ENCODE measurements at places on chromosomes 2 and 18.

GRCh38 chr2:211128287-211128686, 571.9 kb downstream of the CPS1 start:
- no peak for DNase-seq

DNA sequence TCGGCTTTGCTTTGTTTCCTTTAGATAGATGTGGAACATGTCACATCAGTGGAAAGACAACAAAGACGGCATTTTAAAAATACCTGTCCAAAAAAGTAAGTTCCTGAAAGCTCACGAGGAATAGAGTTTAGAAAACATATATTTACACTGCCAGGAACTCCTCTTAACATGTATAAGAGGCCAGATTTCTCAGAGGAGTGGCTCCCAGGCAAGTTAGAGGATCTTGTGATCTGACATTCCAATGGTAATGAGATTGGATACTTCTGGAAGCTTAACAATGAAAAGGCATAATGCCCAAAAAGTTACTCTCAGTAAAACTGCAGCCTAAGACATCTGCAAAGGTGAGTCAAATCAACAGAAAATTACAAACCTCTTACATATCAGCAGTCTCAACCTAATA, 77.1 kb downstream of the CYRIA start:
- DNase-seq, result no peak

DNA sequence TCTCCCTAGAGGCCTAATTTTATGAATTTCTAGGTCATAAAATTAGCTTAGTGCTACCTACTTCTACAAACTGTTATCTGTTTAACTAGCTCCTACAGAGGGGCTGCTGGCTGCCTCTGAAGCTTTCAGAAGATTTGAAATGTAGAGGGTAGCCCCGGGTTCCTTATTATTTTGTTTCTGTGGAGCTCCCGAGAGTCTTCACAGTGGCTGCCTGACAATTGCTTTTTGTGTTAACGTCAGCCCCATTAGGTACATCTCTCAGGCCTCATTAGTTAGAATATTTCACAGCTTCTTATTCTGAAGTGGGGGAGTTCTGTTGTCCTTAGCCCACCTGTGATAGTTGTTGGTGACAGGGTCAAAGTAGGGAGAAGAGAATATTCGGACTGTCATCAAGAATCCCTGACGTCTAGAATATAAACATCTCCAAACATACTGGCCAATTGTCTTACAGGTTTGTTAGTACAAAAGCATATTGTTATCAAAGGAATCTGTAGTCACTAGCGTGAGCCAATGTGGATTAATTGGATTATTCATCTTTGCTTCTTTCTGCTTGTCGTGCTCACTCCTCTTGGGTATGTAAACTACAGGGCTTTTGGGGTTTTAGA, 77.5 kb downstream of the DIS3L2 start:
- no peak for DNase-seq

DNA sequence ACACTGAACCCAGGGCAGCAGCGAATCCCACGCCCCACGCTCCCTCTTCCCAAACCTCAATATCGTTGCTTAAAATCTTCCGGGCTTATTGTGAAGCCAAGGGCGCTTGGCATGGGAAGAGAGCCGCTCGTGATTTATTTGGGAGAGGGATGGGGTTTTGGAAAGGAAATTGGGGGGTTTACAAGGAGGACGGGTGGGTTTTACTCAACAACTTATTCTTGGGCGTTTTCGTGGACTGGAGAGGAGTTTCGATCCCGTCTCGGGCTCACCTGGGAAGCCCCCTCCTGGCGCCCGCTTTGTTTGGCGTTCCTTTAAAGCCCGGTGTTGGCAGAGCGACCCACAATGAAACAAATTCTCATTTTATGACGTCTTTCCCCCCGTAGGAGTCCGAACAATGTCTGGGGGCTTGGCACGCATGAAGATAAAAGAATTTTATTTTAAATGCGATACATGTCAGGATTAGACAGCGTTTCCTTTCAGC, 135.3 kb downstream of the INSIG2 start:
- DNase-seq, result no peak

DNA sequence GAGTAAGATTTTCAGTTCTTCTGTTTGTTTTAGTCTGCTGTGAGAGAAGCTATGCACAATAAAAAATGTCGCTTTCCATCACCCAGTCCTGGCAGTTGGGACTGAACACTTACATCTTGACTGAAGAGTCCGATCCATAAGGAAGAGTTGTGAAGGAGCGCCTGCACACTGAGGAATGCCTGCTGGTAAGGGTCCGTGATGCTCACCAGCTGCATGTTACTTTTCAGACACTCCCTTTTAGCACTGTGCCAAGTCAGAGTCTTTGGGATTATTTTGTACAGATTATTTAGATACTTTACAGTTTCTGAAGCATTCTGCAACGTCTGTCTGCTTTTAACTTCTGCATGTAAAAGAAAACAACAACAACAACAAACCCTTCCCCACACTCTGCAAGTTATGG, 42.6 kb upstream of the CD302 start:
- no peak for DNase-seq

- DNase-seq, result no peak
These were observed 117.3 kb downstream of the FAM117B start for GRCh38 chr2:202752071-202752470.

- DNase-seq, result no peak
These were observed 49.9 kb downstream of the PLEKHA3 start for GRCh38 chr2:178530131-178530530.

DNA sequence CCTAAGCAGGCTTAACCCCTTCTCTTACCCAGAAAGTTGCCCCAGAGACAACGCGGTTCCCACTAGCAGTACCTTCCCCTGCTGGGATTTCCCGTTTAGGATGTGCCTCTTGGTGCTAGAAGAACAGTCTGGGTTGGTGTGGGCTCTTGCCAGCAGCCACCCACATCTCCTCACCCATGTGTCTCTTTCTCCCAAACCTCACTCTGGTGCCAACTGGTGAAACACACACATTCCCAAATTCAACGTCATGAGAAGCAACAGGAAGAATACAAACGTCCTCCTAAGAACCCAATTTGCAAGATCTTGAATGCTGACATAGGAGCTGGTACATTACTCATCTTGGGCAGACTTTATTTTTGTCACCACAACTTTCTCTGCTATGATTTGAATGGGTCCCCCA, 36.2 kb downstream of the DIPK1C start:
- DNase-seq, result no peak

GRCh38 chr2:239119346-239120126, 271.7 kb downstream of the TWIST2 start:
- DNase-seq, result no peak

- DNase-seq, result no peak
These were observed 177.8 kb downstream of the ST6GAL2 start for GRCh38 chr2:106708209-106708608.

GRCh38 chr2:18154812-18155211, 276.3 kb downstream of the KCNS3 start:
- no peak for DNase-seq

DNA sequence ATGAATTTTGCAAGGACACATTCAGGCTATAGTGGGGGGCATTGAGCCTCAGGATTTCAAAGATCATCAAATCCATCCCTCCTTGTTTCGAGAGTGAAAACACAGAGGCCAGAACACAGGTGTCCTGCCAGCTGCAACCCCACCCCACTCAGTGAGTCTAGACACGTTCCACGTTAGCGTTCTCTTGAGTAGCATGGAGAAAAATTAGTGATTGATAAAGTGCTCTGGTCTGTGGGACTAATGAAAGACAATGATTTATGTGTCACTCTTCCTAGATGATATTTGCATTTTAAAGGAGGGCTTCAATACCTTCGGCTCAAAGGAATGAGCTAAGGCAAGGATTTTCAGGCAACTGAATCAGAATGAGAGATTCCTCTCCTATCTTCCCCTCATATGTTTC, 43.8 kb downstream of the SLC4A3 start:
- DNase-seq, result no peak

- no peak for DNase-seq
These were observed 4.1 kb upstream of the LYPD6B start for GRCh38 chr2:149034406-149034805.

DNA sequence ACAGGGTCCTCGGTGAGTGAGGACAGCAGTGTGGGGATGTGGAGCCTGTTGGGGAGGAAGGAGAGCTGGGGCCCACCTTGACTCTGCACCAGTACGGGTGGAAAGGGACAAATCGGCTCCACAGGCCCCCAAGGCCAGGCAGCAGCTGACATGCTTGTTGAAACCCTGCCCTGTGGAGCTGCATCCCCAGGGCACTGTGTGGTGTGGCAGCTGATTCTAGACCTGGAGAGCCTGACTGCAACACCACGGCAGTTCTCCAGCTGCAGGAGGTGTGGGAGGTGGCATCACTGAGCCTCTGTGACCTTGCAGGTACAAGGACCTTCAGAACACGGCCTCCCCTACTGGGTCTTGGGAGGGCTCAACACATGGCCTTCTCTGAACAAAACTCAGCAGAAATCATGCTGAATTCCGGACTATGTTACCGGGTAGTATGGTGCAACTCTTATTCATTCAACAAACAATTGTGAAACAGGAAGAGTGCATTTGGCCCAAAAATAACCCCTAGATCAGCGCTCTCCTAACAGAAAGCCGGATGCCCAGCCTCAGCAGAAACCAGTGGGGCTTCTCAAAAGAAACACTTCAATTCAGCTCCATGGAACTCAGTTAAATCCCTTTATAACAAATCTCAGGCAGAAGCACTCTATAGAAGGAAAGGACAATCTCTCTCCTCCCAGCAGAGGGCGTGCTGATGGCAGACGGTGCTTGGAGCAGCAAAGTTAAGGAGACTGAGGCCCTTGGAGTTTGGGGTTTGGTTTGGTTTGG, 104.4 kb upstream of the SALL3 start:
- DNase-seq, result no peak

GRCh38 chr2:179655627-179656026, 205.8 kb downstream of the ZNF385B start:
- DNase-seq, result no peak

DNA sequence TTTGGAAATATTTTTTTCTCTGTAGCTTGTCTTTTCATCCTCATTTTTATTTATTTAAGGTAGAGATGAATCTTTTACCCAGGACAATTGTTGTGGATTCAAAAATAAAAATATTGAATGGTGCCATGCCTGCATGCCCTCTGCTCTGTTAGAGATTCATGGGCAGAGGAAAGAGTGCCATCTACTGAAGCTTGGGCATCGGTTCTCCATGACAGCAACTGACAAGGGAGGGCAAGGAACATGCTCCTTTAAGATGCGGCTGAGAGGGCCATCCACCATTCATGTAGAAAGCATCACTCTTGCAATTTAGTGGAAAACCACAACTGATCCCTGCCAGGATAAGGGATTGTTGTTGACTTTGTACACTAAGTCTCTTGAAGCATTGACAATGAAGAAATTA, 79.9 kb downstream of the PARD3B start:
- no peak for DNase-seq

- DNase-seq, result no peak
These were observed 547.6 kb downstream of the CPS1 start for GRCh38 chr2:211103989-211104388.

GRCh38 chr2:199457147-199458008, at the start of gene SATB2:
Gene SATB2 (minus strand): TSS chr2:199457939. CDS start chr2:199456037, 1,902 bp downstream.
- DNase-seq, result no peak

DNA sequence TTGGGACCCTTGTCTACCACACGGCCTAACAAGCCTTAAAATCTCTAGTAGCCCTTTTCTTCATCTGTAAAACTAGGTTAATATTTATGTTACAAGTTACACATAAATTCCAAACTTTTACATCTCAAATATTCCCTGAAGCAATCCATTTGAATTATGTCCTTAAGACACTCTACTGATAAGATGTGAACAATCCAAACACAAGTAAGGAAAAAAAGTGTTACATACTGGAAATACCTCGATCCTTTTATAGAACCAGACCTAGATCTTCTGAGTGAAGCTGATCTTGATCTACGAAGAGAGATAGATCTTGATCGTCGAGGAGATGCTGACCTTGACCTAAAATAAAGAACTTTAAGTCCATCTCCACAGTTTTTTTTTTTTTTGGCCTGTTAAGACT, 3.3 kb downstream of the SRSF7 start:
- no peak for DNase-seq

DNA sequence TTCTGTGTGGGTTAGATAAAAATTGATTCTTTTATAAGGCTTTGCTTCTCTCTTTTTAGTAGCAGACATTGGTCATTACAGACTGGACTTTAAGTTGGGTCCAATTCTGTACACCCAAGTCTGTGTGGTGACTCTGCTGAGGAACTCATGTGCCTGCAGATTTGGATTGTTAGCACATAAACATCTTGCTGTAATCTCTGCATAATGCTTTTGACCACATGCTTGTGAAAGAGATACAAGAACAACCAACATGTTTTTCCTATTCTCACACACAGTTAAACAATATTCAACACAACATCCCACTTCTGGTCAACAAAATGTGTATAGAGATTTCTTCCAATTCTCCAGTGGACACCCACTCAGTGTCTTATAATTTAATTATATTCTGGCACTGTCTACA, 270.1 kb downstream of the RDH14 start:
- DNase-seq, result no peak

DNA sequence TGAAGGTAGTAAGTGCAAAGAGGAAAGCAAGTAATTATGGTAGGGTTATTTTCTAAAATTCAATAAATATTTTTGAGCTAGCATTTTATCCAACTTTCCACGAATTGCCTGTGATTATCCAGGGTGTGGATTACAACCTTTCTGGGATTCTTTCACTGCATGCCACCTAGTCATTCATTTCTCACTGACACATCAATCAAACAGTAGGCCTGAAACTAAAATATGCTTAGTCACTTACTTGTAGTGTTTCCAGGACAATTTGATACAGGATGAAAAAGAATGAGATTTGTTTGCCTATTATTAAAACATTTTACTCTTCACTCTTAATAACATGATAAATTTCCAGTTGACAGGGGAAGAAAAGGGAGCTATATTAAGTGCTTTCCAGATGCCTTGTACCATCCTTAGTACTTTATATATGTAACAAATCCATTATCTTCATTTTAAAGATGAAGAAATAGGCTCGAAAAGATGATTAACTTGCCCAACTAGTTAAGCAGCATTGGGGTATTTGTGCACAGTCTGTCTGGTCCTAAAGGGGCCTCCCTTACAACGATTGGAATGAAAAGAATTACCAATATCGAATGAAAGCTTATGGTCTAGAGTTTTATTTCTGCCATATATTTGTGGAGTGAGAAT, 70.4 kb downstream of the KCTD1 start:
- DNase-seq, result no peak

GRCh38 chr2:8282858-8283252, 399.0 kb upstream of the ID2 start:
- no peak for DNase-seq

- peak; percentile 1 for DNase-seq
These were observed 1.0 kb downstream of the ACVR1 start for GRCh38 chr2:157874997-157875640.

GRCh38 chr2:83595121-83595690, 863.9 kb downstream of the SUCLG1 start:
- DNase-seq, result no peak

All from activated effector memory CD4-positive, alpha-beta T cell treated with Interleukin-2 at 50 U/mL for 16 hours (primary cell).